Lung (tissue), 17 donors: ENCODE measurements at places on chromosomes 16 and 17. TPM values are rescaled to one million over a fixed set of nuclear protein-coding genes. Genes with fewer than 3 reads are reported as not detected.
A peak's percentile ranks its signal among the peaks of the same experiment; 100 is the strongest.

DNA sequence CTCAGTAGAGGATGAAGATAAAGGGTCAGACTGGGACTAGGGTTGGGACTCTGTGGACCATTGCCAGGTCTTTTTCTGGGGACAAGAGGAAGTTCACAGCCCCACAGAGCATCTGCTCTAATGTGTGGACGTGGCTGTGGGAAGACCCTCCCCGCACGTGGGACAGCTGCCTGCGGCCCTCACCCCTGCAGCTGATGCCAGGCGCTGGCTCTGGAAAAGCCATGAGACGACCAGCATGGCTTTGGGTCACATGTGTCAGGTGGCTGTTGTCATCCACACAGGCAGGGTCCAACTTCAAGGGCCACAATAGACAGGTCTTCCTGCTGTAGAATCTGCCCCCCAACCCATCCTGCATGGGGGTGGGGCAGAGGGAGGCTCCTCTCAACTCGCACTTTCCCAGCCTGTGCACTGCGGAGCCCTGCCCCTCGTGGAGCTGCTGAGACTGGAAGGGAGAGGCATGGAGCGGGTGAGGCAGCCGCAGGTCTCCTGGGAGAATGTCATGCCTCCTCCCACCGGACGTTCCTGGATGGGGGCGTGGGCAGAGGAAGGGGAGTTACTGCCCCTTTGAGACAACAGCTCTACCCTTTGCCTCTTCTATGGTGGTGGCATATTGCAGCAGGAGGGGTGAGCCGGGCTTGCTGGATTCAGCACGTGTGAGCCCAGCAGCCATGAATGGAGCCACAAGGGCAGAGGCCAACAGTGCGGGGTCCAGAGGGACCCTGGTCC is 53.4 kb downstream of the PIMREG start:
- no peak for DNase-seq

GRCh38 chr17:70314506-70314905 is 145.2 kb downstream of the KCNJ2 start:
- no peak for DNase-seq

The CLEC3A gene
- not detected for total RNA-seq

- no peak for DNase-seq
These were observed 5.2 kb upstream of the RGS9 start for GRCh38 chr17:65131946-65132345.

The INCA1 gene
- total RNA-seq = 2.0 TPM

DNA sequence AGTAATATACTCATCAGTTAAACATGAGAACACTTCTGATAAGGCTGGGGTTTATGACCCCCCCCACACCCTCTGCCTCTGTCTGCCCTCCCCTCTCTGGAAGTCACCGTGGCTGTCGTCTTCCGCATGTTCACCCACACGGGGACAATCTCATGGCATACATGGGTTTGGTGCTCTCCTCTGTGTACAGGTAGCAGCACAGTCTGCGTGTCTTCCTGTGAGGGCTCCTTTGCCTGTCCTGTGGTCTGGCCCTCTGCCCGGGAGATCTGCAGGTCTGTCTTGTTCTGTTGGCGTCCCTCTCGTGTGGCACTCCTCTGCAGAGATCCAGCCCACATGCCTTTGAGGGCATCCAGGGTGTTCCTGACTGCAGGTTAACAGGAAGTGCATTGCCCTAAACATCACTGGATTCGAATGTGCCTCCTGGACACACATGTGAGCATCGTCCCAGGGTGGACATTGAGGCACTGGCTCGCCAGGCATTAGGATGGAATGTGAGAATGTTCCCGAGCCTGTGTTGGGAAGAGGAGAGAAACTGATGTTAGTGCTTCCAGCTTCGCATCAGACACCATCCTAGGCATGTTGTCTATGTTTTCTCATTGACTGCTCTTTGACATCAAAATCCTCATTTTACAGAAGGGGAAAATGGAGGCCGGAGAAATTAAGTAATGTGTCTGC is 54.5 kb downstream of the NKD1 start:
- DNase-seq = no peak

DNA sequence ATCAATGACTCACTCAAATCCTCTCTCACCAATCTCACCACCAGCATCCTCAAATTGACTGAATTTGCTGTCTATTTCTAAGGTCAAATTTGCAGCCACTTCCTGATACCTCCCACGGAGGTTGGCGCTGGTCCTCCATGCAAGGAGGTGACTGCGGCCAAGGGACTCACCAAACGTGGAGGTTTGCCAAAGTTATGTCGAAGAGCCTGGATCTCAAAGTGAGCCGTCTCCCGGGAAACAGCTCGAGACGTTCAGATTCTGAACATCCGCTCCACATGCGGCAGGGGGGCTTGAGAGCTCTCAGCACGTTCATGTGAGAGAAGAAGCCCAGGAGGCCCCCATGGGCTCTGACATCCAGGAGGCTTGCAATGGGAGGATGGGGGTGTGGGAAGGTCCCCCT is 22.6 kb downstream of the LGALS3BP start:
- peak; percentile 87 for DNase-seq

The CSH1 gene
- not detected for total RNA-seq

DNA sequence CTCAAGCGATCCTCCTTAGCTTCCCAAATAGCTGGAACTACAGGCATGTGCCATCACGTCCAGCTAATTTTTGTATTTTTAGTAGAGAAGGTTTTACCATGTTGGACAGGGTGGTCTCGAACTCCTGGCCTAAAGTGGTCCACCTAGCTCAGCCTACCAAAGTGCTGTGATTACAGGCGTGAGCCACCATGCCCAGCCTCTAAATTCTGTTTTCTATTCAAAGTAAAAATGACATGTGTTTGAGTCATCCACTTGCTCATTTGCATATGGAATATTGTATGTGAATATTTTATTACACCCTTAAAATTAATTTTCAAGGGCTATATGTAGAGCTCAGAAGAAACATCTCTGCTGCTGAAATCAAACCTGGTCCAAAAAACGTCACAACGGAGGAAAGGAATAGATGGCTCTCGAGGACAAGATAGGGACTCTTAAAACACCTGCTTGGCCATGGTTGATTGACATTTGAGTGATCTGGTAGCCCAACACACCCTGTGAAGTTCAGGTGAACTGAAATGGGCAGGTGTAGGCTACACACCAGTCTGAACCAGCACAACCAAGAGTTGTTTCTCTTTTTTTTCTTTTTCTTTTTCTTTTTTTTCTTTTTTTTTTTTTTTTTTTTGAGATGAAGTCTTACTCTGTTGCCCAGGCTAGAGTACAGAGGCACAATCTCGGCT is 51.1 kb downstream of the SF3B3 start:
- DNase-seq = no peak

DNA sequence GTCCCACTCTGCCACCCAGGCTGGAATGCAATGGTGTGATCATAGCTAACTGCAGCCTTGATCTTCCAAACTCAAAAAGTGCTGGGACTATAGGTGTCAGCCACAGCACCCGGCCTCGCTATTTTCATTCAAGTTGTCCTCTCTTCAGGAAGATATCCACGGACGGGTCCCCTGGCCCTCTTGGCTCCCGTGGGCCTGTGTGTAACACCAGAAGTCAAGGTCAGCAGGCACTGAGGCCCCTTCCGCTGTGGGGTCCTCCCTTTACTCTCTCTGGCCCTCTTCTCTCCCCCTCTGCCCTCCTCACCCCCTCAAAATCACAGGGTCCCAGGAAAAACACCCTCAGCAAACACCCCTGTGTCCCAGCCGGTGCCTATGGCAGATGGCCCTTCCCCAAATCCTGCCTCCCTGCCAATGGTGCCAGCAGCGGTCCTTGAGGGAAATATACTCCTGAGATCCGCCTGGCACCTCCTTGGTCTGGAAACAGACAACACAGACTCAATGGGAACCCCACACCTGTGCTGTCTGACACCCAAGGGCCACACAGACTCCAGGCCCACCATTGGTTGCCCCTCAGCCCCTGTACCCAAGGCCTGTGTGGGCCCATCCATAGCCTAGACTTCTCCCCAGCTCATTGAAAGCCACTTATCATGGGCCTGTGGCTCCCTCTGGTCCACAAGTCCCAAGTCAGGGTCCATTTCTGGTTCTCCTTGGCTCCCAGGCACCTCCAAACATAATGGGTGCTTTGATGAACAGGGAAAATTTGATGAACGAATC is 221.5 kb downstream of the ZNF423 start:
- peak; percentile 8 for DNase-seq

- no peak for DNase-seq
These were observed 31.3 kb upstream of the KPNB1 start for GRCh38 chr17:47618410-47618809.

DNA sequence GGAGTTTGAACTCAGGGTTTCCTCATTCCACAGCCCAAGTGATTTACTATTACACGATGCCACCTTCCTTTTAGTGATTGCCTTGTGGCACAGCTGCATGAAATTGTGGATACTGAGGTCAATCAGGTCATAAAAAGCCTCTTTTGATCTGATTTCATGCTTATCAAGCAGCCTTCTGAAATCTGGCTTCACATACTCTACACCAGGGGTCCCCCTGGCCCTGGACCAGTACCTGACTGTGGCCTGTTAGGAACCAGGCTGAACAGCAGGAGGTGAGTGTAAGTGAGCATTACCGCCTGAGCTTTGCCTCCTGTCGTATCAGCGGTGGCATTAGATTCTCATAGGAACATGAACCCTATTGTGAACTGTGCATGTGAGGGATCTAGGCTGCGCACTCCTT is 13.8 kb downstream of the SLFN5 start:
- DNase-seq = no peak

The CEMP1 gene
- total RNA-seq = 2.1 TPM

GRCh38 chr17:48064638-48065037 is 16.5 kb downstream of the NFE2L1 start:
- DNase-seq = no peak

- DNase-seq = no peak
These were observed 210.0 kb downstream of the TMEM114 start for GRCh38 chr16:8380311-8380710.

The MEIOB gene
- not detected for total RNA-seq

GRCh38 chr17:66337268-66337667 is 34.9 kb downstream of the PRKCA start:
- no peak for DNase-seq

The KRT25 gene
- not detected for total RNA-seq

- DNase-seq = no peak
These were observed 145.6 kb downstream of the FTO start for GRCh38 chr16:53849585-53849984.

DNA sequence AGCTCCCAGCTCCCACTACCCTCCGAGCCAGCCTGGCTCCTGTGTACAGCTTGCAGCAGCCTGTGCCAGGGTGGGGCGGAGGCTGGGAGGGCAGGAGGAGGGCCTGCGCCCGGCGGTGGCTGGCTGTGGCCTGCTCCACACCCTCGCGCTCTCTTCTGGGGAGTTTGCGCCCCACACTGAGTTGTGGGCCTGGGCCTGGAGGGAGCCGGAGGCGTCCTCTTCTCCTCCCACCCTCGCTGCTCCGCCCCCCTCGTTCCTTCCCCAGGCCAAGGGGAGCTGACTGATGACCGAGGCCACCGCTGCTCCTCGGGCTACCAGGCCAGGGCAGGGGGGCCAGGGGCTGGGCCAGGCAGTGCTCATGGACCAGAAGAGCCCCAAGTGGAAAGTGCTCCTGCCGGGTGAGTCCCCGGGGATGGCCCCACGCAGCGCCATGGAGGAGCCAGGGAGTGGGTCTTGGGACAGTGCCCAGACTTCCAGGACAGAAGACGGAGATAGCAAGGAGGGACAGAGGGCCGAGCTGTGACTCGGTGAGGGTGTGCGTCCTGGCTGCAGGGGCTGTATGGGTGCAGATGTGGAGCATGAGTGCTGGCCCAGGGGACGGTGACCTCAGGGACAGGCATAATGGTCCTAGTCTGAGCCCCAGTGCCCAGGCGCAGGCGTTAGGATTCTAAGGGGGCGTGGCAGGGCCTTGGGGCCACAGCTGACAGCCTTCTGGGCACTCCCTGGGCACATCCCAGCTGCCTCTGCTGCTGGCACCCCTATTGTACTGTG is 242.1 kb upstream of the GSE1 start:
- DNase-seq = peak; percentile 64

- peak; percentile 37 for DNase-seq
These were observed 22.9 kb downstream of the CLTC start for GRCh38 chr17:59642565-59642964.

The ST6GALNAC2 gene
- total RNA-seq = 38.0 TPM

The TRIM72 gene
- total RNA-seq = 0.09 TPM

The HNF1B gene
- 18.9 TPM for total RNA-seq

- peak; percentile 25 for DNase-seq
These were observed 302.7 kb upstream of the PMFBP1 start for GRCh38 chr16:72474501-72475123.

The CNTNAP4 gene
- 0.71 TPM for total RNA-seq

GRCh38 chr17:378068-378467 is 25.5 kb upstream of the RPH3AL start:
- no peak for DNase-seq

GRCh38 chr17:78425429-78425828 is 47.0 kb downstream of the PGS1 start:
- DNase-seq = no peak

- DNase-seq = no peak
These were observed 6.3 kb downstream of the GAN start for GRCh38 chr16:81321039-81321438.

GRCh38 chr17:30203471-30203981 is 32.0 kb downstream of the SLC6A4 start:
- no peak for DNase-seq

DNA sequence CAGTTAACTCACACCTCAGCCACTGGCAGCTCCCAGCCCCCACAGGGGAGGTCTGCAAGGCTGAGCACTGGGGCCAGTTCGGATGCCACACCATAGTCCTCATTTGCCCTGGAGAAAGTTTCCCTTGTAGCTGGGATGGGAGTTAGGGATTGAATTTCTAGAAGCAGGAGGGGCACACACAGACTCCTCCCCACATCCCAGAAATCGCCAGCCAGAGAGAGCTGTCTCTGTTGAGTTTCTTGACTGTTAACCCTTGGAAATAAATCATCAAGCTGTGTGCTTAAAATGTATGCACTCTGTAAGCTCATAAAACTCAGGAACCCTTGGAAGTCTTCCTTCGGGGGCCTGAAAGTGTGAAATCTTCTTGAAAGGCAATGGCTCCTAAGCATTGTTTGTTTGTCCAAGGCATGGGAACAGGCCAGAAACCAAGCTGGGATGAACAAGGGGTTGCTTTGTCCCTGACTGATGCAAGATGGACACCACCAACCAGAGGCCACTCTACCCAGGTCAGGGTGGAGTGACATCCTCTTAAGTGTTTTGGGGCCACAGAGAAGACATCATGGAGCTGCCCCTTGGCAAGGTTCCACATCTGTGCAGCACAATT is 394 bp upstream of the PRM3 start:
- DNase-seq = peak; percentile 67
